ENCODE measurements at places on chromosomes 3 and 15.

GRCh38 chr3:621714-622113, 425.2 kb downstream of the CHL1 start:
- no peak for DNase-seq

GRCh38 chr3:14691719-14692118, 16.8 kb downstream of the C3orf20 start:
- no peak for DNase-seq

DNA sequence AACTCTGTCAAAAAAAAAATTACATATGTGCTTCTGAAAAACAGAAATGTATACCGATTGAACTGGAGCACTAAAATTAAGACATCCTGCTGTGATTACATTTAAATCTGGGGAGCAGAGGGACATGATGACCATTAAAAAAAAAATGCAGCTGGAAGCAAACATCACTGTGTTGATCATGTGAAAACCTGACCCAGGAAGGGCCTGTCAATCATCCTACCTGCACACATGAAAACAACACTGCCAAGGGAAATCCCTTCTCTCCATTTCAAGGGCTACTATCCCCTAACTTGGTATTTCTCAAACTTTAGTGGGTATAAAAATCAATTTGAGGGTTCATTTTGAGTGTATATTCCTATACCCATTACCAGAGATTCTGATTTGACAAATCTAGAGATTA, 719.9 kb upstream of the CBLB start:
- no peak for DNase-seq

DNA sequence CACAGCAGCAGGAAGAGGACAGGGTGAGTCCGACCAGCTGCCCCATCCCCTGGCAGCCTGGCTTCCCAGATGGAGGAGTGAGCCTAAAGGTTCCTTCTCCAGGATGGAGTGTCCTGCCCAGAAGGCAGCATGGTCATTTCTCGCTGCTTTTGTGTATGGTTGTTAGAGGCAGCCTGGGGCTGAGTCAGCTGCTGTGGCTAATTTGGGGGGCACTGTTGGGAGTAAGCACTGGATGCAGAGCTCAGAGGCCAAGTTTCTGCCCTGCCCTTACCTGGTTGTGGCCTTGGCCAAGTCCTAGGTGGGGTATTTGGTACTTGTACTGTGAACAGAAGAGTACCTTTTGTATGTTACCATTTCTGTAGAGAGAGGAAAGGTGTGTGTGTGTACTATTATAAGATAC, 78.6 kb downstream of the ADAMTS7 start:
- no peak for DNase-seq

DNA sequence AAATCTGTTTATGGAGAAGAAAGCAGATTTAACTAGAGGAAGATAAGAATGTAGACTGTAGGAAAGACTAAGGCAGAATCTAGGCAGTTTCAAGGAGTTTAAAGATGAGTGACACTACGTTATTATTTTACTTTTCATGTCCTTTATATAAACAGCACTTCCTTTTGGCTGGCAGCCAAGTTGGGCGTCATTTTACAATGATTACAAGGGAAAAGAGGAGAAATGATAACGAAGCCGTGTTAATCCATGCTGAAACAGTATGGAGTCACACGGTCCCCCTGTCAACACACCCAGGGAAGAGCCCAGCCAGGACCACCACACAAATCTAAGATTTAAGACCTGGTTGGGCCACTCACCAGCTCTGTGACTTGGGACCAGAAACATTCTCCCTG, 83.7 kb upstream of the NEO1 start:
- DNase-seq, result no peak

DNA sequence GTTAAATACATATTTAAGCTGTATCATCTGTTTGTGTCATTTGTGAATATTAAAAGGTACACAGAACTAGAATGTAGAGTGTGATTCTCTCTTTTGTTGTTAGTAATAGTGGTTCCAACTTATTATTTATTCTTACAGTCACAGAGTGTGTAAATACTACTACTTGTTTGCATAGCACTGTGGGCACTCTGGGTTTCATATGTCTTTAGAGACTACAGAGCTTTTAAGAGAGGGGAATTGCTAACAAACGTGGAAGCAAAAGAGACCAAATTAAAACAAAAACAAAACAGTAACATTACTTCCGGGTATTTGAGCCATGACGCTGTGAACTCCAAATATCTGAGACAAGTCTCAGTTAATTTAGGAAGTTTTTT, 828.0 kb upstream of the DPPA4 start:
- DNase-seq, result no peak

DNA sequence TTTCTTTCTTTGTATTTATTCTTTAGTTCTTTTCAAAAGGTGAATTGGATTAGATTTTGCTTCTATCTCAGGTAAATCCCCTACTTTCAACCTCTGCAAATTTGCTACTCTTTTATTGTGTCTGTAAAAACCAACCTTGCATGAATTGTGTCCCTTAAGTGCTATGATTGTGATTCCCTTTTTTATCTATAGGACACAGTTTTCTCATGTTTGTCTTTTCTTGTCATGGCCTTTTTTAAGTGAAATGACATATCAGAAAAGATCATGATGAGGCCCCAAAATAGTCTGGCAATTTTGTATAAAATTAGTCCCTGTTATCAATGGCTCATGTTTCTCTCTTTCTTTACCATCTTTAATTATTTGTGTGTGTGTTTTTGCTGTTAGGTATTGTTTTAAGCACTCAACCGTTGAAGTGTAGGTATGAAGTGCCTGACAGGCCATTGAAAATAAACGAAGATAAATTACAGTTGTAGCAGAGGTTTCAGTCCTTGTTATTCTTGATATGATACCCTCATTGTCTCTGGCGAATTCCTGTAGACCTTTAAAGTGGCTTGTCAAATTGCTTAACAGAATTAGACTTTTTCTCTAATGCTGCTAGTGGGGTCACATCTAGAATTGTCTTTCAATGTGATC, 184.3 kb downstream of the UBE2E2 start:
- DNase-seq, result no peak

GRCh38 chr15:45162771-45163507, 24.8 kb downstream of the SHF start:
- peak; percentile 73 for DNase-seq

GRCh38 chr3:191382661-191383060, 52.3 kb upstream of the UTS2B start:
- no peak for DNase-seq

- no peak for DNase-seq
These were observed 13.4 kb downstream of the IFT57 start for GRCh38 chr3:108208831-108209230.

DNA sequence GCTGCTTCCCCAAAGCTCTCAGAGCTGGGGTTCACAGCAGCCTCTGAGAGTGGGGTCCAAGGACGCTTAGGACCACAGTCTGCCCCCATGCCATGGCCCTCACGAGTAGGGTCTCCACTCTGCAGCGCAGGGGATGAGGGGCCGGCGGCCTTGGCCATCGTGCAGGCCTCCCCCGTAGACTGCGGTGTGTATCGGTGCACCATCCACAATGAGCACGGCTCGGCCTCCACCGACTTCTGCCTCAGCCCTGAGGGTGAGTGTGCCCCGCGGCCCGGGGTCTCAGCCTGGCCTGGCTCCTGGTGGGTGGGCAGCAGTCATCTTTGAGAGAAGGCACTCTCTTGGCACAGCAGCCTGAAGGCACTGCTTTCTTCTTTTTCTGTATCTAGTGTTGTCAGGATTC, 24.8 kb upstream of the SLC28A1 start:
- DNase-seq, result no peak
